ENCODE measurements at places on chromosomes 5 and 9. TPM values are rescaled to one million over a fixed set of nuclear protein-coding genes. Genes with fewer than 3 reads are reported as not detected.

Gene SLC2A6
- 11.6 TPM for total RNA-seq

Gene CLINT1
- 105 TPM for total RNA-seq

Gene TRIM32
- 28.6 TPM for total RNA-seq

Gene IFNA10
- total RNA-seq = not detected

Gene B4GALT7
- total RNA-seq = 21.7 TPM

Gene OLFM1
- total RNA-seq = 11.7 TPM

Gene KIF2A
- total RNA-seq = 67.4 TPM

Gene TRMT10B
- total RNA-seq = 15.9 TPM

Gene WDR55
- 20.0 TPM for total RNA-seq

Gene KYAT1
- total RNA-seq = 10.9 TPM

Gene PTPDC1
- total RNA-seq = 9.0 TPM

Gene SLC34A1
- total RNA-seq = not detected

Gene PCDHGC4
- 2.6 TPM for total RNA-seq

Gene WDR38
- total RNA-seq = not detected

Gene TMC1
- total RNA-seq = not detected

Gene GPR151
- total RNA-seq = 13.5 TPM

Gene CDK7
- total RNA-seq = 52.0 TPM

Gene MLANA
- total RNA-seq = not detected

Gene PHF19
- total RNA-seq = 21.9 TPM

Gene NR6A1
- total RNA-seq = 206 TPM

Gene KLF4
- total RNA-seq = 1.7 TPM

Gene DEPDC1B
- total RNA-seq = 42.1 TPM

Gene CHSY3
- 1.2 TPM for total RNA-seq

Gene ZNF608
- 100 TPM for total RNA-seq

Gene TSLP
- total RNA-seq = 0.51 TPM

Gene TXN
- total RNA-seq = 336 TPM

Gene IQGAP2
- 23.5 TPM for total RNA-seq

Gene GOLGA1
- 14.2 TPM for total RNA-seq

Gene SIT1
- total RNA-seq = 0.22 TPM

Gene SLC1A1
- 11.3 TPM for total RNA-seq

Gene TSSK1B
- not detected for total RNA-seq

Gene PCDHGB2
- 2.1 TPM for total RNA-seq

Gene PTGDS
- total RNA-seq = 15.1 TPM

Gene CLTB
- total RNA-seq = 40.3 TPM

Gene GGTA1
- not detected for total RNA-seq

Gene RBM22
- 44.3 TPM for total RNA-seq

Gene GHR
- 0.21 TPM for total RNA-seq

Gene ACOT12
- not detected for total RNA-seq

Gene C5orf52
- total RNA-seq = not detected

Gene FBN2
- 215 TPM for total RNA-seq

Gene GARIN3
- total RNA-seq = not detected

Gene AQP7
- not detected for total RNA-seq

Gene DND1
- total RNA-seq = 0.28 TPM

Gene SHISAL2B
- 143 TPM for total RNA-seq

Gene OLFML2A
- 25.1 TPM for total RNA-seq

Gene TLR4
- total RNA-seq = 0.07 TPM

Gene SH2D3C
- 0.74 TPM for total RNA-seq

Gene FST
- 91.6 TPM for total RNA-seq

Gene BRD3
- total RNA-seq = 84.6 TPM

Gene RPP25L
- 22.4 TPM for total RNA-seq

Gene PCDHA4
- total RNA-seq = 3.8 TPM

Gene OR1Q1
- not detected for total RNA-seq

Gene ANAPC2
- 67.0 TPM for total RNA-seq

All from endodermal cell (in vitro differentiated cells).